ENCODE measurements at places on chromosomes 4 and X.

GRCh38 chr4:33088713-33089112 is 2368.5 kb downstream of the PCDH7 start:
- no peak for DNase-seq

GRCh38 chrX:31572360-31572759 is 500.5 kb upstream of the FTHL17 start:
- no peak for DNase-seq

- no peak for DNase-seq
Measured at GRCh38 chr4:26085551-26085950, 171.5 kb downstream of the SMIM20 start.

- DNase-seq: peak; percentile 88
Measured at GRCh38 chr4:29852537-29852936, 867.6 kb upstream of the PCDH7 start.

DNA sequence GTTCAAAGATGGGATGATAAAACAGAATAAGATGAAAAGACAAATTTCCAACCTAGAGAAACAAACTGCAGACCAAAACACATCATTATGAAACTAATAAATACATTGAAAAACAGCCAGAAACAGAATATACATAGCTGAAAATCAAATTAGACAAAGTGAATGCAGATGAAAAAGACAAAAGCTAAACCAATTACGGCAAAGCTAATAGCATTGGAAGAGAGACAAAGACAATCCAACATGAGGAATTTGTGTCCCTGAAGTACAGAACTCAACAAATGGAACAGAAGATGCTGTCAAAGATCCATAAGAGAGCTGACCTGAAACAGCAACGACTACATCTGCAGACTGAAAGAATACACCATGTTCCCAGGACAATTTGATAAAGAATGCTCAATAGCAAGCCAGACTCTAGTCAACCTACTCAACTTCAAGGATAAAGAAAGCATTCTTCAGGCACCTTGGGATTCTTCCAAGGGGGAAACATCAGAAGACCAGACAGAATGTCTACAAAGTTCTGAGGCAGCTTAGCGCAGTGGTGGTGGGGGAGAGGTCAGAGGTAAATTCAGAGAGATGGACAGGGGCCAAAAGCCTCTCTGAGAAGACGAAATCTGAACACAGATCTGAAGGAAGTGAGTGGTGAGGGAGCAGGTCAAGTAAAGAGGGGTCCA is 27.4 kb upstream of the IRAK1 start:
- no peak for DNase-seq

- DNase-seq: no peak
Measured at GRCh38 chrX:14506866-14507265, 22.5 kb upstream of the GLRA2 start.

DNA sequence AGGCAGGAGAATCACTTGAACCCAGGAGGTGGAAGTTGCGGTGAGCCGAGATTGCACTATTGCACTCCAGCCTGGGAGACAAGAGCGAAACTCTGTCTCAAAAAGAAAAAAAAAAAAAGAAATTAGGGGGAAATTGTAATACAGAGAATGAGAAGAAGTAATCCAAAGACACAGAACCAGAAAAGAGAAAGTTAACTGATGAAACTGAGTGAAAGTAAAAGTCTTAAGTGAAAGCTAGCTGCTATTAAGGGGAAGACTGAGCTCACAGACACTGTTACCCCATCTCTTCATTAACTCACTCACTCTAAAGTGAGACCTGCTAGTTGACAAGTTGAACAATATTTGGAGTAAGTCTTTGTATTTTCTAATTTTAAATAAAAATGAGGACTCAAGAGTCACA is 763.0 kb upstream of the PCDH10 start:
- DNase-seq: no peak

GRCh38 chrX:136496186-136496763 is 1.1 kb upstream of the HTATSF1 start:
- DNase-seq: no peak

DNA sequence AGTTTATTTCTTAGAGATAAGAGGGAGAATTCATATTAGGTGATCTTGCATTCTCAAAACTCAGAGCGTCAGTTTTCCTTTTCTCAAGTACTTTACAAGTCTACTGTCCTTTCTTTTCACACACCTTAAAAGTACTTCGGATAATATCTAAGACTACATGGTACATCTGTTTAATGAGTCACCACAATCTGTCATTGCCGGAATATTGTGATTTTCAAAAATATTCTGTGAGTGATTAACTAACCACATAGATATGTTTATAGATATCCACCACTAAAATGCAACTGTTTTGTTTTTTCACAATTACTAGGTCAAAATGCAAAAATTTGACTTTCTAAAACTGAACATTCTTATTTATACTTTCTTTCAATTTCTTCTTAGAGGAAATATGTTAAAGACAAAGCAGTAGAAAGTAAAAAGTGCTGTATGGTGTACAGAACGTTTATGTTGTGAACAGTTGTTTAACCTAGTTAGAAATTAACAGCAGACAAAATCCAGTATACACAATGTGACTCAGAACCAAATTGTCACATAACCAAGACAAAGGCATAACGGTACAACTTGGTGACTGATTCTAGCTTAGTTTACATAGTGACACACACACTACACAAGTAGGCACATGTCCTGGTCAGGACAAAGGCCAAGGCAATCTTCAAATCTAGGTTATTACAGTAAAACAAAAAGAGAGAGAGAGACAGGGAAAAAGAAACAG is 482.9 kb downstream of the NAF1 start:
- DNase-seq: peak; percentile 3

DNA sequence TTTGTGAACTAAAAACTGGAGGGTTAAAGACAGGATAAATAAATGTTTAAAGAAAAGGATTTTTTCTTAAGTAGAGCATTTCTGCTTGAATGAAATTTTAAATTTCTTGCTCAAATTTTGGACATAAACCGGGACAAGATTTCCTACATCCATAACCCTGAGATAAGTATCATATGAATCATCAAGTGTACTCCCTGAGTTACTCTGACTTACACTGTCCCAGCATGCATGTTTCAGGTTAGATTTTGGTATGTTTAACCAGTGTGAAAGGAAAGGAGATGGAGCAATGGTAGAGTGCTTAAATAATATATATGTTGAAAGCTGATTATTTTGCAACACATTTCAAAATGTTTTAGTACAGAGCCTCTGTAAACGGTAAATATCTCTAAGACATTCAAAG is 175.2 kb downstream of the ADGRL3 start:
- DNase-seq: peak; percentile 10

GRCh38 chrX:97330151-97330550 is 446.4 kb downstream of the RPA4 start:
- DNase-seq: no peak

GRCh38 chrX:41542135-41542534 is 95.0 kb downstream of the NYX start:
- DNase-seq: no peak

DNA sequence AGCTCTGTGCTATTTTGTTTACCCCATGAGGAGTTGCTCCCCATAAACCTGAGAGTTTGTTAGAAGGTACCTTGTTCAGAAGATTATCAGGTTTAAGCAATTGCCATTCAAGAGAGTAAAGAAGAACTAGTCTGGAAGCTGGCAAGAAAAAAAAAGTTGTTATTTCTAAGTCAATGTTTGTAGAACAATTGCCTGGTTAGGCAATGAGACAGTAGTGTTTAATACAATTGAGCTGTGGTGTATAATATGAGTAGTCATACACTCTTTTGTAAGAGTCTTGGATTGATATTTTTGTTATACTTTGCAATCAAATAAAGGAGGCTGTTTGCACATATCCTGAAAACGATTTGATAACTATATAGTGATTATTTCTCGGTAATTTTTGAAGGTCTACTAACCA is 44.7 kb downstream of the GALNT7 start:
- DNase-seq: no peak

DNA sequence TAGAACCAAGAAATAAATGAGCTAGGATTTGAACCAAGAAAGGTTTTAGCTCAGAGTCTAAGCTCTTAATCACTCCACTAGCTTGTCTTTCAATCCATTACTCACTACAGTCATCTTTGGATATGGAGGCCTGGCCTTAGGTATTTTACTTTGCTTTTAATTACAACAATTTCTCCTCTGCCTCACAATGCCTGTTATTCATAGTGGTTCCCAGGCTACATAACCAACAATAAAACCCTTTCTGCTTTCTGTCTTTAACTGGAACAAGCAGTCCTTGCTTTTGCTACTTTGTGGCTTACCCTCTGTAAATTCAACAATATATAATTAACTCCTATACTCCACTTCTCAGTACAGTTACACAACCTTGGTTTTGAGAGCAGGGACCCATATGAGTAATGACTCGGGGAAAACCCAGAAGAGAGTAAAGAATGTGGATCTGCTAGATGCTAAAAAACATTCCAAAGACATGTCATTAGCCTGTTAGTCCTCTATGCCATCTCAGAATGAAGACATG is 94.7 kb upstream of the NAP1L5 start:
- no peak for DNase-seq

GRCh38 chr4:69830560-69831269 is 29.2 kb downstream of the SULT1E1 start:
- DNase-seq: peak; percentile 95

DNA sequence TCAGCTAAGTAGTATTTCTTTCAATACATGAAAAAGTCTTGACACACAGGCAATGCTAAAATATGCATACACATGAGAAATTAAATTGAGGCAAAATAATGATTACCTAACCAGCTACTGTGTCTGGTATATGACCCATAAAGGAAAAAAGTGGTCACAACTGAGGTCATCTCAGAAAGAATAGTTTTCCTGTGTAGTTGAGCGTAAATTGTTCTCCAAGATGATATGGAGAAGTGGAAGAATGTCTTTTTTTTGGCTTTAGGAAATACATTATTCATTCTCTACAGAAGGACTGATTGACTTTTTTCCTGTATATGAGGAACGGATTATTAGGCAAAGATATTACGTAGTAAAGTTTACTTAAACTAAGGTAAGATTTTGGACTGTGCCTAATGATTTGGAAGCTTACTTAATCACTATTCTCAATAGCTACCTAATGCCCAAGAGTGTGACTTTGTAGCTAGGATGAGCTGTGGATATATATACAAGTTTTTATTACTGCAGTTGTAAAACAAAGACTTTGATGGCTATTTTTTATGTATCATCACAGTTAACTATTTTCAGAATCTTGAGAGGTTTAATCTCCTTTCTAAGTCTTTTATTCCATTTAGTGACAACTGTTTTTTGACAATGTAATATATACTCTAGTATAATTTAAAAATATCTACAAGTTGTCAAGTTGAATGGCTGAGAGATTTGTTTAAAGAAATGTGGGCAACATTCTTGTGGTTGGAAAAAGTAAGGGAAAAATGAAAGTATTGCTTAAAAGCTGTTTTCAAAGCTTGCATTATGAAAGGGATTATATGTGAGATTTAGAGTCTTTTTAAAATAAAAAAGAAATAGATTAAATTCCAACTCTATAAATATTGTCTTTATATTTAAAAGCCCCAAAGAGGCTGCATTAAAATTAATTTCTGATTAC is 100.2 kb downstream of the PDLIM5 start:
- no peak for DNase-seq

DNA sequence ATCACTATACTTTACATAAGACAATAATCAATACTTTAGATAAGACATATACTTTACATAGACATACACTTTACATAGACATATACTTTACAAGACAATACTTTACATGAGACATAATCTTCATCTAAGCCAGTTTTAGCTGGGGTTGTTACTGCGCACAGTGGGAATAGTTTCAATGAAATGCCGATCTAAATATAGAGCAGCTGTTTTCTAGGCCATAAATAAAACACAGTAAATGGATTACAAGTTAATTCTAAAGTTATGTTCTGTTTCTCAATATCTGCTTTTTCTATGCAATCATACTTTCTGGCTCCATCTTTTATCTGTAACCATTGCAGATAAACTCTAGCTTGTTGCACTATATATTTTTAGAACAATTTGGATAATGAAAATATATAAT is 1470.6 kb upstream of the PABPC4L start:
- no peak for DNase-seq

- no peak for DNase-seq
Measured at GRCh38 chr4:108146819-108147218, 21.9 kb downstream of the LEF1 start.

DNA sequence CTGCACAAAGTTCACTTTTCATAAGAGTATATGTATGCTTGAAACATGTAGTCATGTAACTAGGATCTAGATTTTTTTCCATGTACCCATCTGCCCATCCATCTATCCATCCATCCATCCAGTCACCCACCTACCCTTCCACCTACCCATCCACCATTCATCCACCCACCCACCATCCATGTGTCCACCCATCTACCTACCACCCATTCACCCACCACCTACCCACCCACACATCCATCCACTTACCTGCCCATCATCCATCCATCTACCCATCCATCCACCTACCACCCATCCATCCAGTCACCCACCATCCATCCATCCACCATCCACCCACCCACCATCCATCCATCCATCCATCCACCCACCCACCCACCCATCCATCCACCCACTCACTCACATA is 121.8 kb upstream of the PSAPL1 start:
- no peak for DNase-seq

DNA sequence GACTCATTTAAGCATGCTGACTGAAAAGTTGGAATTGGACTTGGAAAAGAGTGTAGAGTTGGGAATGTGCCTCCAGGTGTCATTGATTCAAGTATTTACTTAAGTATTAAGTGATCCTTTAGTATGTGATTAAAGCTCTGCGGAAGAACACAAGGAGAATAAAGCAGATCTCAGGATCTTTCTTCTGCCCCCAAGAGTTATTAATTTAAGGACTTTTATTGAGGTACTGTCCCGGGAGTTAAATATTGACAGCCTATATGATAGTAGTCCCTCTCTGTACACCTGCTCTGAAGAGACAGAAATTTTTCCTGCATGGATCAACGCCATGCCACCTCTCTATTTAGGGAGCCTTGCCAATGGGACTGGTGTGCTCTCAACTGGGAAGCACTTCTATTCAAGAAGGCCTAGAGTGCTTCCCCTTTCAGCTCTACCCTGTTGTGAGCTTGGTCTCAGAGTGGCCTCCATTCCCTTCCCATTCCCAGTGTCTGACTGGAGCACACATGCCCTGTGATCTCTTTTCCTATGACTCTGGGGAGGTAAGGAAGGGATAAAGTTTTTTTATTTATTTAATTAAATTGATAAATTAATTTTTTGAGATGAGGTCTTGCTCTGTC is 75.9 kb downstream of the SHISA3 start:
- DNase-seq: no peak

DNA sequence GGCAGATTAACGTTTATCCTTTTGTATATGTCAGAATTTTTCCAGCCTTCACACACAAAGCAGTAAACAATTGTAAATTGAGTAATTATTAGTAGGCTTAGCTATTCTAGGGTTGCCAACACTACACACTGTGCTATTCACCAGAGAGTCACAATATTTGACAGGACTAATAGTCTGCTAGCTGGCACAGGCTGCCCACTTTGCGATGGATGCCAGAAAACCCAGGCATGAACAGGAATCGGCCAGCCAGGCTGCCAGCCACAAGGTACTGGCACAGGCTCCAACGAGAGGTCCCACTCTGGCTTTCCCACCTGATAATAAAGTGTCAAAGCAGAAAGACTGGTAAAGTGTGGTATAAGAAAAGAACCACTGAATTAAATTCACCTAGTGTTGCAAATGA is 94.8 kb downstream of the TET2 start:
- no peak for DNase-seq

GRCh38 chr4:73247100-73247499 is 11.5 kb downstream of the ANKRD17 start:
- DNase-seq: no peak

GRCh38 chr4:170001011-170001744 is 25.0 kb downstream of the MFAP3L start:
- no peak for DNase-seq

All from NCI-H69 (cell line).